ENCODE measurements at places on chromosomes 3 and 15.

DNA sequence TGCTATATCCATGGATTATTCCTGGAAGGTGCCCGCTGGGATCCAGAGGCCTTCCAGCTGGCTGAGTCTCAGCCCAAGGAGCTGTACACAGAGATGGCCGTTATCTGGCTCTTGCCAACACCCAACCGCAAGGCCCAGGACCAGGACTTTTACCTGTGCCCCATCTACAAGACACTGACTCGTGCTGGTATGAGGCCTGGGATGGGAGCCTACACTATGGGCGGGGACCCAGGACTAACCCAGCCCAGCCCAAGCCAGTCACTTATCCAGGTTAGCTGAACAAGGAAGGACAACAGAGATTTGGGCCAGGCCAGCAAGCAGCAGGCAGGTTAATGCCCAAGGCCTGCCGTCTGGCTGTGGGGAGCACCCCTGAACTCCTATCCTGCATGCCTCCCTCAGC lies 45.3 kb downstream of the SEMA3G start:
- DNase-seq: no peak

DNA sequence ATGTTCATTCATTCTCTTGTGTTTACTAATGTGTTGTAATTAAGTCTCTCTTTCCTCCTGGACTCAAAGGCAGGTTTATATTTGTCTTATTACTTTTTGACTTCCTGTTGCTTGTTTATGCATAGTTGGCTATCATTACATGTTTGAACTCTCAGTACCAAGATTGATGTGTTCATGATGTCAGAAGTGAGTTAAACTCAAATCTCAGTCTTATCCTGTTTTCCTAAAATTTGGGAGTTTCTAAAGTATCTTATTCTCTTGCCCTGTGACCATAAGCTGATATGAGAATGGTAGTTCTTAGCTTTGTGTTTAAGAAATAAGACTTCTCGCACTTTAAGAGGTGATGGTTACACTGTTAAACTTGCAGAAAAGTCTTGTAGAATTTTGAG lies 5.2 kb downstream of the GLCE start:
- no peak for DNase-seq

GRCh38 chr15:79086814-79087213 lies 3.8 kb downstream of the RASGRF1 start:
- DNase-seq: no peak

GRCh38 chr15:96487245-96487644 lies 156.7 kb downstream of the NR2F2 start:
- DNase-seq: no peak

DNA sequence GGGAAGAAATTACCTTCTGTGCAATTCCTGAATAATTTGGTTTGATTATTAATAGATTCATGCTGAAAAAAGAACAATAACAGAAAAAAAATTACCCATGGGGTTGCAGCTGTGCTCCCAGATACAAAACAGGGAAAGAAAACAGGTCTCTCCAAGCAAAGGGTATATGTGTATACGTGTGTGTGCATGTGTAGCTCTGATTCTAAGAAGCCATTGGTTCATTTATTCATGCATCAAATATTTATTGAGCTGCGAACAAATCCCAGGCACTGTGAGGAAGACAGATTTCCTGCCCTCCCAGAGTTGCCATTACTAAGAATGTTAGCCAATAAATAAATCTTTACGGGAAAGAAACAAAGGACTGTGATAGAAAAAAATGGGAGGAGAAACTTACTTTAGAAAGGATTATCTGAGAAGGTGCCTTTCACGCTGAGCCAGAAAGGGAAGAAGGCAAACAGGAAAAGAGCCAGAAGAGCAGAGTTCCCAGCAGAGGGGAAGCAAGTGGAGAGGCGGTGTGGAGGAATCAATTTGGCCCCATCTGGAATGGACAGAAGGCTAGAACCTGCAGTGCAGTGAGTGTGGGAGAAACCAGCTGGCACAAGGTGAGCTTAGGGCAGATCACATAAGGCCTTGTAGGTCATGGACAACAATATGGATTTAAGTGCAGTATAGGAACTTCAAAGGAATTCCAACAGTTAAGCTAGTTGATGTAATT lies 20.7 kb downstream of the CHL1 start:
- DNase-seq: no peak

- DNase-seq: no peak
These were observed 128.9 kb upstream of the BHLHE40 start for GRCh38 chr3:4850211-4850927.

DNA sequence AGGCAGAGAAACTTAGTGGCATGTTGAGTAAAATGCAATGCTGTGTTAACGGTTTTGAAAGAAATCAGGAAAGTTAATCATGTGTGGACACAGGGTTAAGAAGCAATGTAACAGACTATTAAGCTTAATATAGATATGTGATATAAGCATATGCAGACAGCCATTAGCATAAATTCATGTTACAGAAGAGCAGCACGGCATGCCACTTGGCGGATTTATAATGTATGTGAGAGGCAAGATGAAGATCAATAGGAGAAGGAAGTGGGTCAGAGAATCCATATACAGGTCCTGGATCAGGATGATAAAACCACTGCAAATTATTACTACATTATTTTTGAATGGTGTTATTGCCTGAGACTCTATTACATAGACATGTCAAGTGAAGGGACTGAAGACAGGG lies 694.3 kb downstream of the MCTP2 start:
- no peak for DNase-seq

GRCh38 chr15:33678602-33679001 lies 289.7 kb upstream of the CHRM5 start:
- DNase-seq: no peak

GRCh38 chr15:26287381-26287780 lies 424.3 kb upstream of the ATP10A start:
- DNase-seq: no peak

GRCh38 chr3:29764041-29764440 lies 483.2 kb downstream of the RBMS3 start:
- no peak for DNase-seq

GRCh38 chr3:119087799-119088198 lies 53.2 kb upstream of the IGSF11 start:
- no peak for DNase-seq

DNA sequence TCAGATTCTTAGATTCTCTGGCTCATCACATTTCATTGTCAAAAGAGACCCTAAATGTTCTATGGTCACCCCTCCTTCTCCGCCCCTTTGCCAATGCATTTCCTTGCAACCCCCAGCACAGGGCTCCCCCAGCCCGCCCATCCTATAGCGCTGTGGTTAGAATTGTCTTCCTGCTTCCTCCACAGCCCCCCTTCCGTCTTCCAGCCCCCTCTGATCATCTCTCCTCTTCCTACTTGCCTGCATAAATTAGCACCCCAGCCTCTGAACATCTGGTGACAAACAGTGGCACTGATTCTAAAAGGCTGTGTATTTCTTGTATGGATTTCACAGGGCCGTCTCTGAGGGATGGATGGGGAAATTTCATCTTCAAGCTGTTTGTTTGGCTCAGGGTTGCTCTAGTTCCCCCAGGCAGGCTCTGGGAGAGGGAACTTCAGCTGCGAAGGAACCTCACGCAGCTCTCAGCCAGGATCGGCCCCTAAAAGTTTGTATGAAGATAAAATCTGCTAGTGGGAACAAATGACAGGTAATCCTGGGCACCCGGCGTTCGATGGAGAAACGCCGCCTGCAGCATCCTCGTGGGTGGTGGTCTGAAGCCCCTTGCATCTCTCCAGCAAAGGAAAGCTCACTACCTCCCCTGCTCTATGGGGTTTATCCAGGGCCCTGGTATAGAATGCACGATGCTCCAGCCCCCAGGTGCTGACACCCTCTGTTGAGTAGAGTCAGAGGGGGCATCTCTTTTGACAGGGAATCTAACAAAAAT lies 83.0 kb downstream of the WNT7A start:
- DNase-seq: no peak

DNA sequence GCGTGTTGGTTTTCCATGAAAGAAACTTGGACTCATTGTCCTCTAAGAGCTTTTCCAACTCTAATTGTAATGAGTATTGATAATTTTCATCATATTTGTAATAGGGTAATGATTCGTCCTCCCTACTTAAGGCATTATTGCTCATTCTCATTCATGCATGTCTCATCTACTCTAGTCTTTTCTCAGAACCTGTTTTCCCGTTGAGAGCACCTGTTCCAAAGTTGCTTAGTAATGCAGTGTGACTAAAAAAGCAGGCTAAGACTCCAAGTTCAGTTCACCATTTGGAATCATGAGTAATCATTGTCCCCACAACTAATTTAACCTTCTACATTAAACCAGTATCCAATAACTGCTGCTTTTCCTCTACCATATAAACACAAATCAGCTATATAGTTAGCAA lies 84.0 kb downstream of the FILIP1L start:
- DNase-seq: no peak

DNA sequence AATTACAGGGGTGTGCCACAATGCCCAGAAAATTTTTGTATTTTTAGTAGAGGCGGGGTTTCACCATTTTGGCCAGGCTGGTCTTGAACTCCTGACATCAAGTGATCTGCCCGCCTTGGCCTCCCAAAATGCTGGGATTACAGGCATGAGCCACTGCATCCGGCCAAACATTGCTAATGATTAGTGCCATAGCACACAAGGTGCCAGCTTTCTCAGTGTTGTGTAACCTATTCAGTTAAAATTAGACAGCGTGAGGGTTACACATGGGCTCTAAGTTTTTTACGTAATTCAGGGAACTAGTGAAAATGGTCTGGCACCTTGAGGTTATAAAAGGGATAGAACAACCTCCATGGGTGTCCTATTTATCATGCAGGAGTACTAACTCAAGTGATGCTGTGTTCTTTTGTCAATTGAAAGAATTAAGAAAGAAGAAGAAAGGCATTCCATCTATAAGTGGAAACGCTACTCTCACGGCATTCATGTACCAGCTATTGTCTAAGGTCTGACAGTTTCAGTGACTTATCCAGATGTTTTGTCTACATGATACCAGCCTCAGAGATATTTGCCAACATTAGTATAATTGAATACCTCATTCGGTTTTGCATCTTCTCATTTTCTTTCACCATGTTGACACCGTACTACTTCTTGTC lies 84.7 kb downstream of the EOMES start:
- DNase-seq: no peak

GRCh38 chr15:61115241-61115640 lies 113.9 kb downstream of the RORA start:
- no peak for DNase-seq

DNA sequence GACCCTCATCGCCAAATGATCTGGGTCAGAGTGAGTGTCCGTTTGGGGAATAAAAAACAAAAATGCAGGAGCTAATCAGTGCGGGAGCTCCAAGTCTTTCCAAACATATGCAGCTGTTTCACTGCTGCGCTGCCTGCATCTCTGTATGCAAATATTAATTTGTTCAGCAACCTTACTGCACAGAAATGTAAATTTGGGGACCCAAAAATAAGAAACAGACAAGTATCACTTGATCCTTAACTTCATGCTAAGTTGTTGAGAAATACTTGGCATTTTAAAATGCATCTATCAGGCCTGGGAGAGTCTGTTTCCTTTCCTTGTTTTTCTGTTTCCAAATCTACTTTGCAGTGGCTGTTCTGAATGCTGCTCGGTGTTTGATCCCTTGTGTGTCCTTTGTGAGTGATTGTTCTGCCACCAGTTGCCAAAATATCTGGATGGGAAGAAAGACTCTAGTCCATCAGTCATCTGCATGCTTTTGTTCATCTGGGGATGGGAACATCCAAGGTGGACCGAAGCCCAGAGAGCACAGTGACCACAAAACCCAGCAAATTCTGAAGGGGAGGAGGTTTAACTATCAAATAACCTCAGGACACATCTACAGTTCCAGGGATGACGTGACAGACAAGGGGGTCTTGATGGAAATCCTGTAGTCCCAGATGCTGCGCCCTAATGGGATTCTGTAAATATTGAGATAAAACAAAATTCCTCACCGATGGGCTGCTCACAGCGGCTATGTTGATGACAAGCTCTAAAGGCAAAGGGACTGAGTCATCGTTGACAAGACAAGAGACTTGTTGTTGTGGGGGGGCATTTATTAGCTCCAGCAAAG lies 199.5 kb upstream of the WNT5A start:
- DNase-seq: no peak

DNA sequence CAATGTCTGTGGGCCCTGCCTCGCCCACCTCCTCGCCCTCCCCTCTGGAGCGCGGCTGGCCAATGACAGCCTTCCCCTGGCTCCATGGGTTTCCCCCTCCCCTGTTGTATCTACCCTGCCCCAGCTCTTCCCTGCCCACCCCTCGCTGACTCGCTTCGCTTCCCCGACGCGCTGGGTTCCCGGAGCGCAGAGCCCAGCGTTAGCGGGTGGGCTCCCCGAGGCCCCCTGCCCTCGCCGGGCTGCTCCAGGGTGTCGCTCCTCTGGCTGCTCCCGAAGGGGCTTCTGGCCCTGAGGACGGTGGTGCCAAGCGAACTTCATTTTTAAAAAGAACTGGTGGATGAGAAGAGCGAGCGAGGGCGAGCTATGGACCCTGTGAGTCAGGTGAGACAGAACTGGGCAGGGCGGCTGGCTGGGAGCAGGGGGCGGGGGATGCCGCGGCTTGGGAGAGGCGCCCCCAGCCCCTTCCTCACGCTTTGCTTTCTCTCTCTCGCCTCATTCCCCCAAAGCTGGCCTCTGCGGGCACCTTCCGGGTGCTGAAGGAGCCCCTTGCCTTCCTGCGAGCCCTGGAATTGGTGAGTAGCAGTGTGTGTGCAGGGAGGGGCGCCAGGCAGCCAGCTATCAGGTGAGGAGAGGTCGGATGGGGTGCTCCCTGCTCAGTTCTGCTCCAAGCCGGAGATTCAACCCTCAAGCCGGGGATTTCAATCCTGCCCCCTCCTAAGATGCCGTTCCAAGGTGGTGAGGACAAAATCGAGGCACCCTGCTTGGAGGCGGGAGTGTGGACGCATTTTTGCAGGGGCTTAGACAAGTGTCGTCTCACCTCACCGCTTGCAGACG lies at the start of gene SYNPR:
TSS of gene SYNPR (plus strand) at position 138 of the 834 bp plus-strand sequence.
- no peak for DNase-seq

- DNase-seq: no peak
These were observed 242.2 kb downstream of the SLCO3A1 start for GRCh38 chr15:92095693-92096092.

GRCh38 chr15:29432191-29433049 lies 162.8 kb upstream of the NSMCE3 start:
- no peak for DNase-seq

- peak; percentile 68 for DNase-seq
These were observed 9.2 kb upstream of the RBSN start for GRCh38 chr3:15108082-15108545.

DNA sequence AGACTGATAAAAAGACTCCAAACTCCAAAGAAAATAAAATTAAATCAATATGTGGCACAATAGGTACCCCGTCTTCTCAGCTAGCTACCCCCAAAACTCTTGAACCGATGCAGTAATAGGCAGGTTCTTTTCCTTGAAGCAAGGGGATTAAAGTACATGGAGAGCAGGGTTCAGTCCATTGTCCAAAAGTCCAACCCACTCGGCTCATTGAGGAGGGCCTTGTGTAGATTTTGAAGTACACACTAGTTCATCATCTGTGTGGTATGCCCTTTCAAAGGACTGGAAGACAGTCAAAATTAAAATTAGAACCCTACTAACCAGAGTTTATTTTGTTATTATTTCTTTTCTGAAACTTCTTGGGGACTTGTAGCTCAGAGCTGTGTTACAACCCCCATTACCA lies 23.3 kb downstream of the TF start:
- no peak for DNase-seq

DNA sequence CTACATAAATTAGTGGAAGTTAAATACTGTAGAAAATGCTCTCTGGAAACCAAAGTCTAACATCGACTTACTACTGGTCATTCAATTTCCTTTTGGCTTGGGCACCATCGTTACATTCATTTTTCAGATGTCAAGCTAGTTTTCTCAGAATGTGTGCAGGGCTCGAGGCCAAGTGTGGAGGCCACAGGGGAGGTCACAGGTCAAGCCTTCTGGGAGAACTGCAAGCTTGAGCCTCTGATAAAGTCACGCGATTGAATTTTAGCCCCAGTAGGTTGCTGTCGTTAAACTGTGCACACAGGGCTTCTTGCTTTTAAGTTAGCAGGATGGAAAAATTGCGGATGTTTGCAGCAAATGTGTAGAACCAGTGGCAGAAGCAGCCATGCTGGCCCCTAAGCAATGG lies 182.2 kb downstream of the APBA2 start:
- no peak for DNase-seq
